Posterior vena cava (tissue), 2 donors: ENCODE measurements at places on chromosomes 6 and 20. TPM values are rescaled to one million over a fixed set of nuclear protein-coding genes. Genes with fewer than 3 reads are reported as not detected.

TBC1D22B gene
- total RNA-seq = 8.5 TPM

BAG2 gene
- total RNA-seq = 32.6 TPM

DNA sequence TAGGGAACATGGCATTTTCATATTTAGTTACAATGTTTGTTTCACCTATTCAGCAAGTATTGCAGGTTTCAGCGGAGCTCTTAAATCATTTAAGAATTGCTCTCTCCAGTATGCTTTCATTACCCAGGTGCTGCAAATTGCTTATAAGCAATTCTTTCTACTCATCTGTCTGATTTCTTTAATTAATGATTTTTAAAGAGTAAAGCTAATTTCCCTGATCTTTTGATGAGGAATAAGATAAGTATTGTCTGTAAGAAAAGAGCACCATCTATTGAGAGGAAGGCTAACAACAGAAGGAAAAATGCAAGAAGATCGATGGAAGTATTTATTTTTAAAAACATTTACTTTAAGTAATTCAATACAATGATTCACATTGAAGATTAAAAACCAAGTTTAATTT, 2.0 kb downstream of the OPRM1 start:
- DNase-seq = no peak

DNA sequence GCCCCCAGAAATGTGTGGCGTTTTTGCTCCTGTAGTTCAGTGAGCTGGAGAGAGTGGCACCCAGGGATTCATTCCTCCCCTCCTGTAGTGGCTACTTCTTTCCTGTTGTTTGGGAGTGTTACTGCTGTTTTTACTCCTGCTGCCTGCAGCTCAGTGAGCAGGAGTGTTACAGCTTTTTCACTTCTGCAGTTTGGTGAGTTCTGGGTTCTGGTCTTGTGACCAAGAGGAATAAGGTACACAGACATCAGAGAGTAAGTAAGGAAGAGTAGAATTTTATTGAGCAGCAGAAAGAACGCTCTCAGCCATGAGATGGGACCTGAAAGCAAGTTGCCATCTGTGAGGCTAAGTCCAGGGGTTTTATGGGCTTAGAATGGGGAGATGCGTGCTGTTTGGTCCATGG, 966.3 kb upstream of the CITED2 start:
- DNase-seq = no peak

GRCh38 chr20:57000441-57000968, 265.9 kb downstream of the BMP7 start:
- peak; percentile 11 for DNase-seq
